ENCODE measurements at places on chromosomes 7 and 10.

DNA sequence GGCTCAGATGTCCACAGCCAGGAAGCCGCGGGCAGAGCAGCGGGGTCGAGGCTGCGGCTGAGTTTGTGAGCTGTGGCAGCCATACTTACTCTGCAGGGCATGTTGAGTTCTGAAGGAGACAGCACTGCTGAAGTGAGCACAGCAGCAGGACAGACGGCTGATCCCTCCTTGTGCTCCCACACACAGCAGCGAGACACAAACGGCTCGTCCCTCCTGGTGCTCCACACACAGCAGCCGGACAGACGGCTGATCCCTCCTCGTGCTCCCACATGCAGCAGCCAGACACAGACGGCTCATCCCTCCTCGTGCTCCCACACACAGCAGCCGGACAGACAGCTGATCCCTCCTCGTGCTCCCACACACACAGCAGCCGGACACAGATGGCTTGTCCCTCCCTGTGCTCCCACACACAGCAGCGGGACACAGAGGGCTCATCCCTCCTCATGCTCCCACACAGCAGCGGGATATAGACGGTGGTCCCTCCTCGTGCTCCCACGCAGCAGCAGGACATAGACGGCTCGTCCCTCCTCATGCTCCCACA is 305.1 kb downstream of the PTPRN2 start:
- no peak for DNase-seq

GRCh38 chr10:43785252-43785651 is 136.6 kb upstream of the ZNF32 start:
- no peak for DNase-seq

DNA sequence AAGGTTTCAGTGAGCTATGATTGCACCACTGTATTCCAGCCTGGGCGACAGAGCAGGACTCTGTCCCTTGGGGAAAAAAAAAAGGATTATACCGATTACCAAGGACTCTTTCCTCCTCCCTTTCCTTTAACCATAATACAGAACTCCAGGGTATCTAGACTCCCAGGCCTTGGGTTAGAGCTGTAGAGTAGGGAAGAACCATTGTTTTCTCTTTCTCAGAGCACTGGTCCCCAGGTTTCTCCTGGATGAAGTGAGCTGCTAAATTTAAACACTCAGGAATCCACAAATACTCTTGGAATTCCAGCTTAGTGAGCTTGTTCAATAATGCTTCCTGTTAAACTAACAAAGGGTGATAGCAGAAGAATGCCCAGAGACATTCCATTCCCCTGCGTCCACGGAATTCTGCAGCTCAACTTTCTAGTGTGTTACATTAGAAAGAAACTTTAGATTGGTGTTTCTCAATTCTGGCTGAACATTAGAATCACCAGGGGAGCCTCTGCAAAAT is 14.6 kb upstream of the RPEL1 start:
- DNase-seq: no peak

DNA sequence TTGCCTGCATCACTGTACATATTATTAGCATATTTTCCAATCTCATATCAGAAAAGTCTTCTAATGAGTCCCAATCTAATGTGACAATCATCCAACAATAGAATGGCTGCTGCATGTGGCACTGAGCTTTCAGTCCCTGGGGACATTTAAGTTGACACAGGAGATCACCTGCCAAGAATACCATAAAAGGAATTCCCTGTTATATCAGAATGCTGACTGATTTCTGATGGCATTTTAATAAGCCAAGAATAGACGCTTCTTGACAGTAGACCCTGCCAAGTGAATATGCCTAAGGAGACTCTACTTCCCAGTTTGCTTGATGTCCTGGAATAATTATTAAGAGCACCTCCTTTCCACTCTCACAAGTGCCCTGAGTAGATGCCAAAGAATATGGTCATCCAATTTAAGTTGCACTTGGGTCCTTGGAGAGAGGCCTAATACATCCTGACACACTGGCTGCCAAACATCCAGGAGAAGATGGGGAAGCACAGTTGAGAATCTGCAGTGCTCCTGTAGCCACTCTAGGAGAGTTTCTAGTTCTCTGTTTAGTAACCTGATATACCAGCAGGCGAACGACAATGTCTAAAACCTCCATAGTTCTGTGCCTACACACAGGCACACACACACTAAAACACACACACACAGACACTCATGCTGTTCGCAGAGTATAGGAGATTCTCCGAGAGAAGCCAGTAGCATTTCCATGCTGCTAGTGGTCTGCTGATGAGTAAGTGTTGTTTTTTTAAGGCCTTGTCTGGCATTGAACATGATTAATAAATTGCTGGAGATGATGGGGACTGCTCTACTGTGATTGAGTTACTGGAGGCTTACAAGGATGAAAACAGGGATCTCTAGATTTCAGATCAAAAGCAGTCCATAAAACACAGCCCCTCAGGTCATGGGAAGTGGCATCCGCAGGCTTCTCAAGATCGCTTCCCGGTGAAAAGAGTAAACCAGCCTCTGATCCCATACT is 369.6 kb downstream of the KCNMA1 start:
- DNase-seq: no peak
